ENCODE measurements at places on chromosomes 1 and 21. TPM values are rescaled to one million over a fixed set of nuclear protein-coding genes. Genes with fewer than 3 reads are reported as not detected.

Gene PERM1
- total RNA-seq = 8.5 TPM

Gene FCRL4
- not detected for total RNA-seq

Gene RPL5
- total RNA-seq = 1,382 TPM

Gene ROR1
- total RNA-seq = 7.3 TPM

Gene DMRTA2
- not detected for total RNA-seq

Gene RAB7B
- 3.1 TPM for total RNA-seq

Gene TPTE
- not detected for total RNA-seq

Measured in regular cardiac myocyte (primary cell).